ENCODE measurements at places on chromosomes 1 and 21.
A peak's percentile ranks its signal among the peaks of the same experiment; 100 is the strongest.

DNA sequence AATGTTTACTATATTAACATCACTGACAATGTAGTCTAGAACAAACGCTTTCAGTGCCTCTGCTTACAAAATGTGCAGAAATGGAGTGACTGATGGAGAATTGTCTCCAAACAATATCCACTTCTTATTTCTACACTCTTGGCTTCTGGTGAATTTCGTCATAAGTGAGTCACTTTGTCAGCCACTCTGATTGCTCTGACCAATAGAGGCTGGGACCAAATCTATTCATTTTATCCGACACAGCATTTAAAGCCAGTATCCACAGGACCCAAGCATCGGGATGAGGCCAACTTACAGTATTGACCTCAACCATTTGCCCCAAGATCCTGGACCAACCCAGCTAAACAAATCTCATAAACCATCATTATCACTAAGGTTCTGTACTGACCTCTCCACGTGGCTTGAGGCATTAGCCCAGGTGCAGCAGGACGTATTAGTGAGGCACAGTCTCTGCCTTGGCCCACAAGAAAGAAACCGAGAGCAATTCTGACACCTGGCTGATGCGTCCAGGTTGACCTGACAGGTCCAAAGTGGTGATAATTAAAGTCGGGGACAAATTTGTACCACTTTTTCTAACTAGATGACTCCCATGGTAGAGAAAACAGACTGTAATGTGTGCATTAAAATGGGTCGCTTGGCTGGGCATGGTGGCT lies 53.3 kb upstream of the ERO1B start:
- no peak for DNase-seq

DNA sequence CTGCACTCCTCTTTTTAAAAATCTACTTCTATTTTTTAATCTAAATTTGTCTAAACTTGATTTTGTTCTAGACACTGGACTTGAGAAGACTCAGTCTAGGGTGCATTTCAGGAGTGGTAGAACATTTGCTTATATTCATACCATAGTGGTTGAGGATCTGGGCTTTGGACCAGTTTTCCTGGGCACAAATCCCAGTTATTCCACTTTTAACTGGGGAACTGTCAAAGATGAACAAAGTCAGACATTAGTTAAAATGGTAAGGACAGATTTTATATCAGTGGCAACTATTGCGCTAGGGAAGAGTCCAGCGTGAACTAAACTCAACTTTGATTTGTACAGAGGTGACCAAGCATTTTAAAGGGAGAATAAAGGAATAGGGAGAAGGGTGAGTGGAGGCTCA lies 102.4 kb downstream of the FMN2 start:
- DNase-seq, result no peak

DNA sequence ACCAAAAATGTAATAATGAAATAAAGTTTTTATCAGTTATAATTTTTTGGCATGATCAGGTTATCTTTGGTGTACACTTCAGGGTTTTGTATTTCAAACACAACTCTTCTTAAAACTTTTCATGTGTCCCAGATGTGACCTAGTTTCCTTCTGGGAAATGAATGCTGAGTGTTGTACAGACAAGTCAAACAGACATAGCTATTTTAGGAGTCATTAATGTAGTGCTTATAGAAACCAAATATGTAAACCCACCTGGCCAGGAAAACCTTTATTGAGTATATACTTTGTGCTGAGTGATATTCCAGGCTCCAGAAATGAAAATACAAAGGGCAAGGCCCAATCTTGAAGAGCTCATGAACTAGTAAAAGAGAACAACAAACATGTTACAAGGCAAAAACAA lies 25.9 kb upstream of the HOOK1 start:
- no peak for DNase-seq

- DNase-seq, result no peak
Measured at GRCh38 chr1:54338464-54338863, 67.7 kb downstream of the SSBP3 start.

DNA sequence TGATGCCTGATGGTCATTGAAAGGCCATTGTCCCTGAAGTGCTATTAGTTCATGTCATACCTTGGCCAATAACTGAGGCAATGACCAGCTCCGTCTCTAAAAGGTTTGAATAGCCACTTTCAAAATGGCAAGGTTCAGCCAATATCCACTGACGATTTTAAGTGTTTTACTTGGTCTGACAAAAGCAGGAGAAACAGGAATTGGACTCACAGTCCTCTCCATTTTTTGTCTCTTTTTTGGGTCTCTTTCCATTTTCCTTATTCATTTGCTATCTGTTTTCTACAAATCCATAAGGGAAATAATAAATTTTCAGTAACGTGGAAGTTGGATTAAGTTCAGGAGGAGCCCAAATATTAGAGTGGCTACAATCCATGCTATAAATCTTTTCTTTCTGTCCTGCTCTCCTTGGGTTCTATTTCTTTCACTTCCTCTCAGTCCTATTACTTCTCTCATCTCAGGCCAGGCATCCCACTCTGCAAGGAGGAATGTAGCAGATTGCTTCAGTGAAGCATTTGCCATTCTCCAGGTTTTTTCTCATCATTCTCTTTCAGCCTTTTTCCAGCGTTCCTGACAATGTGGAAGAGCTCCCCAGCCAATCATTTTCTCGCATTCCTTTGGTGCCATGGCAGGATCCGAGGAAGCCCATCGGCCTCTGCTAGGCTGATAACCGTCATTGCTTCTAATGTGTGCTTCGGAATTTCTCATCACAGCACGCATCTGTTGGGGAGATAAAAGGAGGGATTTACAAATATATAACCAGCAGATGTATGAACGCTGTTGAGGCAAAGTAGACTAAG lies 414.5 kb downstream of the ADGRL2 start:
- DNase-seq, result no peak

GRCh38 chr1:245363461-245364200 lies 208.8 kb downstream of the KIF26B start:
- no peak for DNase-seq

DNA sequence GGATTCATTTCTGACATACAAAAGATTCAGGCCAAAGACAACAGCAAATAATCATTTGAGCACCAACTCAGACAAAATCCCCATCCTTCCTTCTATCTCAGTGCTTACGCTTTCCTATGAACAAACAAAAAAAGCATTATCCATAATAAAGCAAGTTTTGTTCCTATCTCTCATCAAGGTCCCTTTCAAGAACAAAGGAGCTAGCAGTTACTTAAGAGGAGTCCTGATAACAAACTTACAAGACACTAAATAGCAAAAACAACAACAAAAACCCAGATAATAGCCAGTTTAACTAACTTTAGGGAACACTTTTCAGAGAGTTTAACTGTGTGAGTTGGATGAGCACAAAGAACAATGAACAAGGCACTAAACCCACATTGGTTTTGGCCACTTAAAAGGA lies 10.5 kb downstream of the EVI5 start:
- DNase-seq, result no peak

DNA sequence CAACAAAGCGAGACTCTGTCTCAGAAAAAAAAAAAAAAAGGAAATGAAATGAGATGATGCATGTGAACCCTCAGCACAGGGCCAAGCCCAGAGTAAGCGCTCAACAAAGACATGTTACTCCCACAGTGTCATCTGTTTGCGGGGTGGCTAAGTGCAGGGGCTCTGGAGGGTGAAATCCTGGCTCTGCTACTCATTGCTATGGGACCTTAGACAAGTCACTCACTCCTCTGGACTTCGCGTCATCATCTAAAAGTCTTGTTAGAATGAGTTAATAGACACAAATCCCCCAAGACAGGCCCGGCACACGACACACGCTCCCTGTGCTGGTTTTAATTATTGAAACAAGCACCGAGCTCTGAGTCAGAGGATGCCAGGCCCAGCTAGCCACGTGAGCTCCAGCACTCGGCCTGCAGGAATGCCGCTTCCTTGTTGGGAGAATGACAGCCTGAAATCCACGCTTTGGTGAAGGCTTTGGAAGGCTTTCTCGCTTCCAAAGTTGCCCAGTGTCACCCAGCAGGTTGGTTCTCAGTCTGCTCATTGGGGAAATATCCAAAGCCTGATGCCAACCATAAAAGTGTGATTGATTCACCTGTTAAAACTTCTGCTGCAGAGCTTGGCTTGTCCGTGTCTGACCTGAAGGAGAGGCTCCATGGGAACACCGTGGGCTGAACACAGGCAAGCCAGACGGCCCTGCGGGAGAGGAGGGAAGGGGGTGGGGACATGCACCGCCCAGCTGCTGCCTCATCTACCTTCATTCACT lies 36.7 kb upstream of the TARDBP start:
- DNase-seq, result no peak

- no peak for DNase-seq
Measured at GRCh38 chr1:86778569-86779239, 74.3 kb downstream of the SH3GLB1 start.

DNA sequence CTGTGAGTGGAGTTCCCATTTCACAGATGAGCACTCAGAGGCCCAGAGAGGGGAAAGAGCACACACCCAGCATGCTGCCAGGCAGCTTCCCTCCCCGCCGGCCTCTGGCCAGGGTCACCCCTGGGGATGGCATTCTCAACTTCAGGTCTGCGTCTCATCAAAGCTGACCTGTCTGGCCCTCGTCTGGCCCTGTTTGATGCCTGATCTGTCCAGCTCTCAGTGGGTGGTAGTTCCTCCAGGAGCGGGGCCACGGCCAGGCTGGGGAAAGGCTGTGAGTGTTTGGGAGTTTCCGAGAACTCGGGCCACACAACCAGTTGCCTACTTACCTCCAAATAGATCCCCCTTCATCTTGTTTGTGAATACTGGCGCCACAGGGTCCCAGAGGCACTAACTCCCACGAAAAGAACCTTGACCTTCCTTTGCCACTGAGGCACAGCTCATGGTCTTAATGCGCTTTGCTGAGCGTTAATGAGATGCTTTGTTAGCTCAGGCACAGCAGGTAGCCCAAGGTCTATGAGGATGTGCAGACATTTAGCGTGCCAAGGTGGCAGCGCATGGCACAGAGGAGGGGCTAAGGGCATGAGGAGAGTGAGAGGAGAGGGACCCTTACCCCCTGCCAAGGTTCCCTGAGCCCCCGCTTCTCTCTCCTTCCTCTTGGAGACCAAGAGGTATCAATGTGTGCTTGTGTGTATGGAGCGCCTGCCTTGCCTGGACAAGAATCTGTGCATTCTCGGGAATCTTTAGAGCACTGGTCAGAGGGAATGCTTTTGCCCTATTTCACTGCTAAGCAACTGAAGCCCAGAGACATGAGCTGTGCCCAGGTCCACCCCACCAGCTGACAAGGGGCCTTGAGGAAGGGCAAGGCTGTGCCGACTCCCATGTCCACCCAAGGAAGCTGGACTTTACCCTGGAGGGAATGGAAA lies 61.2 kb downstream of the DISP3 start:
- no peak for DNase-seq

DNA sequence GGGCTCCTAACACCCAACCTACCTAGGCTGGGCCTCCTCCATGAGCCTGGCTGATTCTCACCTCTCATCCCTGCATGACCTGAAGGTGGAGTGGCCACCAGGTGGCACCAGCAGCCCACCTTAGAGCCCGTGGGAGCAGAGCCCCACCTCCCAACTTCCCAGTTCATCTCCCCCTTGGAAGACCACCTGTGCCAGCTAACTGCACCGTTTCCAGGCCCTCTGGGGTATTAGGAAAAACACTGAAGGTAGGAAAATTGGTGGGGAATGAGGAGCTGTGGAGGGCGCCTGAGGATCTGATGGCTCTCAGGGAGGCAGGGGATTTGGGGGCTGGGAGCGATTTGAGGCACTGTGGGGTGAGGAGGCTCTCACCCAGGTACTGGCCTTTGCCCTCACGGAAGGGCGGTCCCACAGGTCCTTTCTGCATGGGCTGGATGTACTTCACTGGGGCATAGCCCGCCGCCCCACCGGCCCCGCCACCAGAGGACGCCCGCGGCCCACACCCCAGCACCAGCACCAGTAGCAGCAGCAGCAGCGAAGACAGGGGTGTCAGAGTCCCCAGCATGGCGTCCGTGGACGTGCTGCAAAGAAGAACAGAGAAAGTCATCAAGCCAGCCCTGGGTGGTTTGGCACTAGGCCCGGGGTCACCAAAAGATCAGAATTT lies 11.1 kb downstream of the ADPRS start:
- DNase-seq, result peak; percentile 43

- DNase-seq, result no peak
Measured at GRCh38 chr21:41786509-41786987, 19.7 kb upstream of the RIPK4 start.

DNA sequence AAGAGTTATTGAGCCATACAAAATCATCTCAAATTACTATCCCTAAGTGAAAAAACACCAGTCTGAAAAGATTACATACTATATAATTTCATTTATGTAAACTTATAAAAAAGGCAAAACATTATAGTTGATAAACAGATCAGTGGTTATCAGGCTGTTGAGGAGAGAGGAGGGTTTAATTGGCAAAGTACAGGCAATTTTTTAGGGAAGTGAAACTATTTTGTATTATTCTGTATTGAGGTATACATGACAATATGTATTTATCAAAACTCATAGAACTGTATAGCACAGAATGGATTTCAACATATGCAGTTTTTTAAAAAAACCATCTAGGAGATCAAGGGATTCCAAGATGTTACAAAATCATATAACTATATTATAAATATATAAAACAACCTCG lies 403.7 kb downstream of the LTN1 start:
- DNase-seq, result no peak

GRCh38 chr1:193157360-193157759 lies 29.1 kb downstream of the B3GALT2 start:
- no peak for DNase-seq

All from cerebellar nuclear complex (tissue), 1 donor.